ENCODE measurements at places on chromosomes 3 and 15.

GRCh38 chr3:194095464-194095863, 40.5 kb upstream of the HES1 start:
- DNase-seq = no peak

DNA sequence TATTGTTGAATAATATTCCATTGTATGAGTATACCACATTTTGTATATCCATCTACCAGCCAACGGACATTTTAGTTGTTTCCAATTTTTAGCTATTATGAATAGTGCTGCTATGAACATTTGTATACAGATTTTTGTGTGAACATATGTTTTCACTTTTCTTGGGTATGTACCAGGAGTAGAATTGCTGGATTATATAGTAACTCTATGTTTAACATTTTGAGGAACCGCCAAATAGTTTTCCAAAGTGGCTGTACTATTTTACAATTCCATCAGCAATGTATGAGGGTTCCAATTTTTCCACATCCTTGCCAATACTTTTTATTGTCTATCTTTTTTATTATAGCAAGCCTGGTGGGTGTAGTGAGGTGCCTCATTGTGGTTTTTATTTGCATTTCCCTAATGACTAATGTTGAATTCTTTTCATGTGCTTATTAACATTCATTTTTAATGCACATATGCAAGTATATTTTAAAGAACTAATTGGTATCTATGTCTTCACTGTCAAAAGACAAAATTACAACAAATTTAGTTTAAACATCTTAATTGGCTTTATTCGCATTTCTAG, 77.5 kb upstream of the PIAS1 start:
- DNase-seq = no peak

DNA sequence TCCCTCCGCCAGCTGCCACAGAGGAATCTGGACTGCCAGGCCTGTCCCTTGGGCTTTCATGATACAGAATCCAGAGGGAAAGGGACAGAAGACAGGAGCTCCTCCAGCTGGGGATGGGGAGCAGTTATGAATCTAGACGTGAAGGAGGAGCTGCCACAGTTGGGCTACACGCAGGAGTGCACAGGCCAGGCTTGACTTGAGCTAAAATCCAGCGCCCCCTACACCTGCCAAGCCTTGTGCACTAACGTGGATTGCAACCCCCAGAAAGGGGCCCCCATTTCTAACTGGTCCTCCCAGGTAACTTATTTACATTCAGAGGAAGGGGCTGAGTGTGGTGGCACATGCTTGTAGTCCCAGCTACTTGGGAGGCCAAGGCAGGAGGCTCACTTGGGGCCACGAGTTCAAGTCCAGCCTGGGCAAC, 14.3 kb downstream of the KLHL6 start:
- DNase-seq = no peak

DNA sequence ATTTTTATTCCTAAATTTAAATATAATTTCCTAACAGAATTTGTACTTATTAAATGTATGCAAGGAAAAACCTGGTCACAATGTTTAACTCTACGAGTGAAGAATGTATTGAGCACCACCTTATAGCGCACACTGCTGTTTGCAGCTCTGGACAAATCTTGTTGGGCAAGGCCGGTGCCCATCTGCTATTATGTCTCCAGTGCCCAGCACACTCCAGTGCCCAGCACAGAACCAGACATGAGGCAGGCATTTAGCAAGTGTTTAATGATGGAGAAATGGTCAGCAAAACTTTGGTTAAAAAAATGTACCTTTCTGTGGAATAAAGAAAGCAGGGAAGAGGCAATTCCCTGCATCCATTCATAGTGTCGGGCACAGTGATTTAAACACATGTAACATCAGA, 254.7 kb upstream of the TRIM42 start:
- DNase-seq = no peak

- no peak for DNase-seq
These were observed 15.3 kb upstream of the PHC3 start for GRCh38 chr3:170196833-170197232.

- DNase-seq = no peak
These were observed 74.1 kb downstream of the PLXNA1 start for GRCh38 chr3:127056976-127057375.

DNA sequence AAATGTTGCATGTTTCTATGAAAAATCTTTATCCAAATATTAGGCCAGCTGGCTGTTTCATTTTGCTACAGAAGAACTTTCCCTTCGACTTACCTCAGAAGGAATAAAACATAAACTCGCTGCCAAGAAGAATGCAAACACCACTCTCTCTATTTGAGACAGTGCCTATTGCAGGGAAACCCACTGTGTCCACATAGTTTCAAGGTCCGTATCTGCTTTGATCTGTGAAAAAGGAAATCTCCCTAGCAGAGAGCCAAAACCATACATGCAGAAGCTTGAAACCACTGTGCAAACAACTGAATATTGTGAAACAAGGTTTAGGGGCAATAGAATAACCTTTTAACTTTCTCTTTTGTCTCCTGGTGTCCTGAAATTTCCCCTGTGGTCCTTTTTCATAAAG, 35.0 kb upstream of the CAPN7 start:
- no peak for DNase-seq

DNA sequence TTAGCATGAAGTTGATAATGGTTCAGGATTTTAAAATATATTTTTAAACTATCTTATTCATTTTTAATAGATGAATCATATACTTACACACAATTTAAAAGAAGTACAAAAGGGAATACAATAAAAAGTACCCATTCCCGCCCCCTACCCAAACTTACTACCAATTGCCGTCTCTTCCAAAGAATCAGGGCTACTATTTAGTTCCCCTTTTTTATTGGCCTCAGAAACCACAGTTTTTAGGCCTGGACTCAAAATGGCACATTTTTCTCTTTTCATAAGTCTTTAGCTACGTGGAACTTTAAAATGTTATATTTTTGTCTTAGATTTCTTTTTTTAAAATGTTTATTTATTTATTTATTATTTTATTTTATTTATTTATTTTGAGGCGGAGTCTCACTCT, 18.0 kb downstream of the LRRK1 start:
- DNase-seq = no peak

All from stimulated activated CD4-positive, alpha-beta T cell treated with anti-CD3 and anti-CD28 coated beads, Interleukin-2, amount 100 ng/mL, for 4 hours (primary cell).